Aortic smooth muscle cell (primary cell): ENCODE measurements at places on chromosomes 1 and 21. TPM values are rescaled to one million over a fixed set of nuclear protein-coding genes. Genes with fewer than 3 reads are reported as not detected.

The MEAF6 gene
- total RNA-seq = 50.1 and 54.7 TPM in 2 replicates

The TSTD1 gene
- 12.3 and 26.7 TPM in 2 replicates for total RNA-seq

The LY9 gene
- total RNA-seq = not detected in 2 replicates

The SPRR2B gene
- not detected in 2 replicates for total RNA-seq

The LHX8 gene
- total RNA-seq = not detected in 2 replicates

The THBS3 gene
- 33.2 and 45.4 TPM in 2 replicates for total RNA-seq

The HES4 gene
- total RNA-seq = 0.62 and 3.7 TPM in 2 replicates

The LRRC53 gene
- not detected in 2 replicates for total RNA-seq

The FAM110D gene
- under 0.01 and 0.06 TPM in 2 replicates for total RNA-seq

The USP48 gene
- 40.4 and 43.8 TPM in 2 replicates for total RNA-seq

The TEDDM1 gene
- total RNA-seq = not detected in 2 replicates

The TMPRSS15 gene
- total RNA-seq = under 0.01 and 0.06 TPM in 2 replicates

The RAP1GAP gene
- total RNA-seq = under 0.01 TPM in 1 of 2 replicates, not detected in the other

The ATP6V1G3 gene
- total RNA-seq = 0.25 TPM in 1 of 2 replicates, not detected in the other

The SLC2A5 gene
- 0.53 and 0.62 TPM in 2 replicates for total RNA-seq

The CELF3 gene
- not detected in 2 replicates for total RNA-seq

The TIAM1 gene
- total RNA-seq = 0.25 and 0.79 TPM in 2 replicates

The NUAK2 gene
- total RNA-seq = 2.0 and 2.5 TPM in 2 replicates

The MAN1A2 gene
- 58.2 and 74.9 TPM in 2 replicates for total RNA-seq

The KRTAP21-2 gene
- not detected in 2 replicates for total RNA-seq

The C1orf115 gene
- 2.5 and 5.1 TPM in 2 replicates for total RNA-seq

The SLAMF6 gene
- under 0.01 TPM in 1 of 2 replicates, not detected in the other for total RNA-seq
